ENCODE measurements at places on chromosomes 13 and 19.

DNA sequence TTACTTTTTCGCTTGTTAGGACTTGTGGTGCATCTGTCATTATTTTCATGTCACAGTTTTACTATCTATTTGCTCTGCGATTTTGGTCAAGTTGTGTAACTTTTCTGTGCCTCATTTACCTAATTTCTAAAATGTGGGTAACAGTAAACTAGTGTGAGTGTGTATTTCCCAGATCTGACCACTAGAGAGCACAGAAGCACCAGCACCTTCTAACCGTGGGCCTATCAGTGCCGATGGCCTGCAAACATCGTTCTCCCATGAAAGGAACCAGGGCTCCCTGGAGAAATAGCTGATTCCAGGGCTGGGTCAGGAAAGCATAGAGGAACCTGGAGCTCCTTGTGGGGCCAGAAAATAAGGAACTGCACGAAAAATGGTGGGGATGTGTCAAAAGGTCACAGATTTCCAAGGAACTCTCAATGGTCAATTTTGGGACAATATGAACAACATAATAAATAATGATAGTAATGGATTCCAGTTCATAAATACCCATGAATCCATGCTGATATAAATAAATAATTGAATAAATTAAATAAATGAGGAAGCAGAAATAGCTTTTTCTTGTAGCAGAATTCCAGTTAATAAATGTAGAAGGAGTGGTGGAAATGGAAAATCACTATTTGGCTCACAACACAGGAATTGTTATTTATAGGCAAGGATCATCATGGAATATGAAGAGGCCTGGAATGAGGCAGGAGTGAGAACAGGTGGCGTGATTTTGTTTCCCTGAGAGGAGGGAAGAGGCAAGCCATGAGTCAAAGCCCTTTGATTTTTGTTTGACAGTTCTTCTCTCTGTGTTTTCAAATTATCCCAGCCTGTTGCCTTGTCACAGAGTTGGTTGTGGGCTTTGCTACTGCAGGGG, 31.1 kb downstream of the CEACAM8 start:
- DNase-seq = no peak

DNA sequence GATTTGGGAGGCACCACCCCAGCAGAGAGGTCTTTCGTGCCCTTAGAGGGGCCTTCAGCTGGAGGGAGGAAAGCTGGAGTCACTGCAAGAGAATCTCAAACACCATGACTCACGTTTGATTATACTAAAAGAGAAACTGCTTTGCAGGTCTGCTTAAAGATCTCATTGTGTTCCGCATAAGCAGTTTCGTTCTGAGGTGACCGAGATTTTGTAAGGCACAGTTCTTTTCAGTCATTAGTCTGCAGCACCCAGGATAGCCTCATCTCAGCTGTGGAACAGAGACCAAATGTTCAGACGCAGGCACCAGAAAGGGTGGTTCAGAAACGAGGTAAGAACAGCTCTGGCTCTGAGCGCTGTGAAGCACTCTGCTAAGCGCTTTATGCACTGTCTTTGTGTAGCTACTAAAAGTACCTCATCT, 71.2 kb upstream of the GTF3A start:
- DNase-seq = no peak

GRCh38 chr19:18418029-18418482, 1.1 kb upstream of the SSBP4 start:
- DNase-seq = no peak

- no peak for DNase-seq
These were observed 22.8 kb upstream of the ZNF564 start for GRCh38 chr19:12574036-12574435.

GRCh38 chr13:35888981-35889380, 242.2 kb downstream of the DCLK1 start:
- DNase-seq = no peak

DNA sequence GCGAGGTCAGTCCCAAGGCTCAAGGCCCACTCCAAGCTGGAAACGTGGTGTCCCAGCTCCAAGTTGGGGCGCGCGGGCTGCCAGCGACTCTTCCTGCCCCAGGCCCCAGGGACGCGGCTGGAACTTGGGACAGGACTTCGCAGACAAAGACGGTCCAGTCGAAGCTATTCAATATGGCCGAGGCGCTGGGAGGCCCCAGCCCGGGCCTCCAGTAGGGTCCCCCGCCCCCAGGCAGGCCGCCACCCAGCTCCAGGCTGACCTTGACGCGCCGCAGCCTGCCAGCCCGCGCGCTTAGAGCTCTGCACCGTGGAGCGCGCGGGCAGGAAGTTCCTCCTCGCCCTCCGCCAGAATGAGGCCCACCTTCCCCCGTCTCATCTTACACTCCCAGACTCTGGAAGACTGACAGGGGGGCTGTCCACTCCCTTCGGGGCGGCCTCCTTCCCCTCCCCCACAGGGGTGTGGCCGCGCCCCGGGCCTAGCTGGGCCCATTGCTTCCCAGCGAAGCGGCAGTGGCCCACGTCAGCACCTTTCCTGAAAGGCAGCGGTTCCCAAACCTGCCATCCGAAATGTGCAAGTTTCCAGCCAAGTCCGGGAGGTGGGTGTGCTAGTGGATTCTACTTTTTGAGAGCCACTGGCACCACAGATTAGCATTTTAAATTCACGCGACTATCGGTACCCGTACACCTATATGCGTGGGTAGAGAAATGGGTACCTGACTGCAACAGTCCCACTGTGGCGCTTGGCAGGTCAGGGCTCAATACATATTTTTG, at the start of gene CCDC8:
Gene CCDC8 (minus strand): TSS at position 303 of the 770 bp plus-strand sequence. CDS start 754 bp downstream, outside the sequence.
- no peak for DNase-seq

DNA sequence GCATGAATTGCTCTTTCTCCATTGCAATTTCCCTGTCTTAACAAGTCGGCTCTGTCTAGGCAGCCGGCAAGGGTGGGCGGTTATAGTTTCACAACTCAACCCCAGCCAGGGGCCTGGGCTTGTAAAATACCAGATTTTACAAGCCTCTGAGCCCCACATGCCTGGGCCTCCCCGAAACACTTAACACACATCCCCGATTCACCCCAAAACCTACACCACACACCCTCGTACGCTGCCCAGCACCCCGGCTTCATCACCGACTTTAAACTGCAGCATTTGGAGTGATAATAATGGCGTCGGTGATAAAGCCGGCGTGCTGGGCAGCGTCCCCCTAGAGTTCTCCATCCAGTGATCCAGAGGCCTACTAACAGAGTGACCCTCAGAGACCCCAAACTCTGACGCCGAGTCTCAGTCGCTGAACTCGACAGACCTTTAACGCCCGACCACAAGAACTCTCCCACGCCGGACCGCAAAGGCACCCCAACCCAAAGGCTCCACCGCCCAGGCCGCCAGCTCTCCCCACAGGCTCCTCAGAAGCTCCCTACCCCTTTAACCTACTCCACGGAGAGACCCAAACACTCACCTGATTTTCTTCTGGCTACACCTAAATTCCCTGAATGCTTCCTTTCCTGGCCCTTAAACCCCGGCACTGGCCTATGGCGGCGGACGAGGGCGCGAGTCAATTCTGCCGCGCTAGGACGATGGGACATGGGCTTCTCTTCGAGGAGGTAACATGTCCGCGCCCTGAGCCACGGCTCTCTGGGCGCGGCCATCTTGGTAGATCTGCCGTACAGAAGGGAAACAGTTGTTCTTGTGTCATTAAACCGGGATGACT, at the start of gene ZNF649:
Gene ZNF649 (minus strand): TSS at position 687 of the 835 bp plus-strand sequence. CDS start 4,910 bp downstream, outside the sequence.
- peak; percentile 54 for DNase-seq

DNA sequence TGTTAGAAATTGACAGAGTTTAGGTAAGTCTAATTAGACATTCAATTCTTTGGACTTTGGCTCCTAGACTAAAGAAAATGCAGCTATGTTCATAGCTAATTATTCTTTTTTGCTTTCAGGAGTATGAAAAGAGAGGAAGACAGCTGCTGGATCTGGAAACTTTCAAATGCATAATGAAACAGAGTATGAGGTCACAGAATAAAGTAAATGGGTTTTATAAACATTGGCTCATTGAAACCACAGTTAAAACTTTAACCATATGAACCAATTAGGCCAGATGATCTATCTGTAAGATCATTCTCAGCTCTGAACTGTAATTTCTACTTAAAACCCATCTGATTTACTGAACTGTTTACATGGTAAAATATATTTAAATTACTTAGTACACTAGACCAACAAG, 82.7 kb downstream of the TEX26 start:
- no peak for DNase-seq

DNA sequence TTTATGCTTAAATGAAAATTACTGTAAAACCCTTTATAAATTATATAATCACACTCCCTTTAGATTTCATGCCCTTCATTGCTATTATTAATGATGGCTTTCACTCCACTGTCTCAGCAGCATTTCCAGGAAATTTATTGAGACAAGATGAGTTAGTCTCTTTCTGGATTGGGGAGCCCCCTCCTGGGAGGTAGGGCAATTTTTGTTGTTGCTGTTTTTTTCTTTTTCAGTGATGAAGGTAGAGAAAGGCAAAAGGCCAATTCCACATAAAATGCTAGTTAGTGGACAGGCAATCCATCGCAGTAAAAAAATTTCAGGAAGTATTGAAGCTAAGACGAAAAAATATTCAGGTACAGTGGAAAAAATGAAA, 80.2 kb downstream of the TEX26 start:
- DNase-seq = no peak
